ENCODE measurements at places on chromosomes 7 and 10. TPM values are rescaled to one million over a fixed set of nuclear protein-coding genes. Genes with fewer than 3 reads are reported as not detected.

- no peak overlapping the region for H3K4me3 ChIP-seq
- H3K27me3 ChIP-seq, result no peaks in the 10 kb centered on the region
- no peaks in the 10 kb centered on the region for H3K4me1 ChIP-seq
- no peak overlapping the region for H3K27ac ChIP-seq
- H3K36me3 ChIP-seq, result no peaks in the 10 kb centered on the region
These were observed 27.7 kb downstream of the C1QL3 start for GRCh38 chr10:16493884-16494536.

DNA sequence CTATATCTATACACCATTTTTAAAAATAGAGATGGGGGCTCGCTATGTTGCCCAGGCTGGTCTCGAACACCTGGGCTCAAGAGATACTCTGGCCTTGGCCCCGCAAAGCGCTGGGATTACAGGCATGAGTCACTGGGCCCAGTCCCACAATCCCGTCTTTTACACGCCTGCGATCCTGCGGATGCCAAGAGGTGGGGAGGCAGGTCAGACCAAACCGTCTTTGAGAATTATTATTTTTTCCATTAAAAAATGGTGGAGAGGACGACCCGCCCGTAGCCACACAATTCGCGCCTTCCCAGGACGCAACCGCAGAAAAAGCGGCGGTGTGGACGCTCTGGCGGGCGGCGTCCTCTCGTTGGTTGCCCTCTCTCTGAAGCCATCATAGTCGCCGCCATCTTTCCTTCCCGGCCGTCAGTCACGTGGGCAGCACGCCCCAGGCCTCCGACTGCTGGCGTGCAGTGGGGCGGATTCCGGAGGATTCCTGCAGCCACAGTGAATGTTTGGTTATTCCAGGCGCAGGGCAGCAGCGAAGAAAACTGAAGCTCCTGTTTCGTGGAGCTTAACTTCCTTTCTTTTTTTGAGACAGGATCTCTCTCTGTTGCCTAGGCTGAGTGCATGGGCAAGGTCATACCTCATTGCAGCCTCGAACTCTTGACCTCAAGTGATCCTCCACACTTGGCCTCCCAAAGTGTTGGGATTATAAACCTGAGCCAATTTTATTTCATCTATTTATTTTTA lies 9.9 kb upstream of the EPHB4 start:
- H3K4me1 ChIP-seq, result peaks cover 16% of the 10 kb centered on the region
- peak overlapping the region; percentile 10 for H3K4me3 ChIP-seq
- H3K27me3 ChIP-seq, result no peaks in the 10 kb centered on the region
- H3K27ac ChIP-seq, result peak overlapping the region; percentile 82

DNA sequence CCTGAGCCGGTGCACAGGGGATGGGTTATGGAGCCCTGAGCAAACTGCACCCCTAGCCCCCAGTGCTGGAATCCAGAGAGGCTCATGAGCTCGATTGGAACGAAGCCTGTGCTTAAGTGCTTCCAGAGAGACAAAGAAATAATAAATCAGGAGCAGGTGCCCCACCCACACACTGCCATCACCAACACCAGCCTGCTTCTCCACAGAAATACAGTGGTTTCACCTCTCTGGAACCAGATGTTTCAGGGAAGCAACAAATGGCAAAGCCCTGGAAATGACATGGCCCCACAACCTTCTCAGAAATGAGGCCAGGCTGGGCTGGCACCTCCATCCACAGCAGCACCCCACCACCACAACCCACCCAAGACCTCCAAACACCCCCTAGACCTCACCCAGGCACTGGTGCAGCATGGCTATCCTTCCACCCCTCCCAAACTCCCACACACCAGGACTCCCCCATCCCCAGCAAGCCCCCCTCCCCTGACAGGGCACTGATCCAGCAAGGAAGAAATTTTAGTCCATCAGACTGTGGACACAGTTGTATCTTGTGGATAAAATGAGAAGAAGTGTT lies 4.1 kb upstream of the SLC18A3 start:
- peaks cover 38% of the 10 kb centered on the region for H3K27me3 ChIP-seq
- no peaks in the 10 kb centered on the region for H3K36me3 ChIP-seq
- no peaks in the 10 kb centered on the region for H3K4me1 ChIP-seq

The GDF2 gene
- total RNA-seq, result not detected

The BRI3 gene
- total RNA-seq, result 317 TPM

GRCh38 chr7:112770051-112770450 lies 20.1 kb downstream of the TMEM168 start:
- H3K4me1 ChIP-seq, result no peaks in the 10 kb centered on the region
- no peaks in the 10 kb centered on the region for H3K36me3 ChIP-seq
- no peak overlapping the region for H3K27ac ChIP-seq

The ABCB4 gene
- total RNA-seq, result 0.15 TPM

DNA sequence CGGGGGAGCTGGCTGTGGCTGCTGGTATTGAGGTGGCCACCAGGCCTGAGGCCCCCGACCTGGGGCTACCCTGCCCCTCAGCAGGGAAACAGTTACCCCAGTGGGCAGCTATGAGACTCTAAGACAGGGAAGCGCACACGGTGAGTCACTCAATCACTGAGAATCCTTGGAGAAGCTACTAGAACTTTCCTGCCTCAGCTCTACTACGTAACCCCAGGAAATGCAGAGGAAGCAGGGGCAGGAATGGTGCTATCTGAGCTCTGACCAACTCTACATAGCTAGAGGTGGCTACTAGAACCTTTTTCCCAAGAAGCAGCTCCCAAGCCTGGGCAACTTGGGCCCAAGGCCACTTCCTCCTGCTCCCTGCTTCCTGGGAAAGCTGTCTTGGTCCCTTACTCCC lies 11.8 kb downstream of the DNAJB12 start:
- H3K4me3 ChIP-seq, result no peak overlapping the region
- H3K27me3 ChIP-seq, result no peaks in the 10 kb centered on the region
- H3K4me1 ChIP-seq, result no peaks in the 10 kb centered on the region
- peaks cover 28% of the 10 kb centered on the region for H3K36me3 ChIP-seq

GRCh38 chr7:78081888-78082287 lies 283.3 kb downstream of the PHTF2 start:
- H3K27ac ChIP-seq, result no peak overlapping the region
- H3K4me3 ChIP-seq, result no peak overlapping the region
- no peak for DNase-seq

The CCL24 gene
- total RNA-seq, result not detected

The SUPV3L1 gene
- total RNA-seq, result 30.0 TPM

GRCh38 chr10:33303988-33304387 lies 30.5 kb downstream of the NRP1 start:
- no peak overlapping the region for H3K4me3 ChIP-seq
- H3K36me3 ChIP-seq, result peaks cover 5% of the 10 kb centered on the region
- no peak overlapping the region for H3K27ac ChIP-seq
- H3K27me3 ChIP-seq, result no peaks in the 10 kb centered on the region
- H3K4me1 ChIP-seq, result peaks cover 33% of the 10 kb centered on the region

The VTI1A gene
- 36.8 TPM for total RNA-seq

The CYP17A1 gene
- total RNA-seq, result not detected

GRCh38 chr7:92720604-92721350 lies 115.6 kb downstream of the CDK6 start:
- peaks cover 3% of the 10 kb centered on the region for H3K36me3 ChIP-seq
- H3K27ac ChIP-seq, result no peak overlapping the region
- no peak overlapping the region for H3K4me3 ChIP-seq
- H3K4me1 ChIP-seq, result peaks cover 41% of the 10 kb centered on the region
- no peaks in the 10 kb centered on the region for H3K27me3 ChIP-seq

GRCh38 chr10:130763071-130763470 lies 548.5 kb downstream of the TCERG1L start:
- H3K4me3 ChIP-seq, result no peak overlapping the region
- no peak overlapping the region for H3K27ac ChIP-seq
- no peaks in the 10 kb centered on the region for H3K36me3 ChIP-seq
- H3K4me1 ChIP-seq, result no peaks in the 10 kb centered on the region
- H3K27me3 ChIP-seq, result no peaks in the 10 kb centered on the region

The EVX1 gene
- total RNA-seq, result not detected

- no peak overlapping the region for H3K27ac ChIP-seq
- DNase-seq, result no peak
- H3K4me1 ChIP-seq, result no peaks in the 10 kb centered on the region
- peaks cover 19% of the 10 kb centered on the region for H3K36me3 ChIP-seq
These were observed 113.5 kb downstream of the LARP4B start for GRCh38 chr10:818010-818409.

DNA sequence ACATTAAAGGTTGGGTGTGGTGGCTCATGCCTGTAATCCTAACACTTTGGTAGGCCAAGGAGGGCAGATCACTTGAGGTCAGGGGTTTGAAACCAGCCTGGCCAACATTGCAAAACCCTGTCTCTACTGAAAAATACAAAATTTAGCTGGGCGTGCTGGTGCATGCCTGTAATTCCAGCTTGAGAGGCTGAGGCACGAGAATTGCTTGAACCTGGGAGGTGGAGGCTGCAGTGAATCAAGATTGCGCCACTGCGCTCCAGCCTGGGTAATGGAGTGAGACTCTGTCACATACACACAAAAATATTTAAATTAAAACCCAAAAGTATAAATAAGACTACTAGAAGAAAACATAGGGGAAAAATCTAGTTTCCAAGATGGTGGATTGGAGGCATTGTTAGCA lies 41.9 kb upstream of the CDK13 start:
- no peaks in the 10 kb centered on the region for H3K27me3 ChIP-seq
- no peaks in the 10 kb centered on the region for H3K4me1 ChIP-seq
- H3K36me3 ChIP-seq, result no peaks in the 10 kb centered on the region
- DNase-seq, result no peak
- H3K27ac ChIP-seq, result no peak overlapping the region
- no peak overlapping the region for H3K4me3 ChIP-seq

The INTS15 gene
- total RNA-seq, result 35.7 TPM

- H3K4me3 ChIP-seq, result no peak overlapping the region
- no peaks in the 10 kb centered on the region for H3K4me1 ChIP-seq
- no peaks in the 10 kb centered on the region for H3K36me3 ChIP-seq
- H3K27ac ChIP-seq, result no peak overlapping the region
- no peak for DNase-seq
- no peaks in the 10 kb centered on the region for H3K27me3 ChIP-seq
These were observed 40.7 kb downstream of the JAKMIP3 start for GRCh38 chr10:132106431-132106830.

DNA sequence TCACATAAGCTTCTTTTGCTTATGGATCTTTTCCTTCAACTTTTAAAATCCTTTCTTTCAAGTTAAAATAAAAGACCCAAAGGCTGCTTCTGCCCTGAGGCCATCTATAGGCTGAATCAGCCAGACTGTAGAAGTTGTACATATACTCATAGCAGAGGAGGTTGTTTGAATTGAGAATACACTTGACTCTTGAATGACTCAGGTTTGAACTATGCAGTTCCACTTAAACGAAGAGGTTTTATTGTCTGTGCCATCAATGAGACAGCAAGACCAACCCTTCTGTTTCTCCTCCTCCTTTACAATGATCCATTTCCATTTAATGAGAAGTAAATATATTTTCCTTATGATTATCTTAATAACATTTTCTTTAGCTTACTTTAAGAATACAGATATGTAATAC lies 5.8 kb downstream of the ZNF365 start:
- H3K27ac ChIP-seq, result peak overlapping the region; percentile 70
- no peaks in the 10 kb centered on the region for H3K27me3 ChIP-seq
- H3K36me3 ChIP-seq, result no peaks in the 10 kb centered on the region
- DNase-seq, result no peak

- no peak overlapping the region for H3K27ac ChIP-seq
- no peaks in the 10 kb centered on the region for H3K4me1 ChIP-seq
- no peak for DNase-seq
- no peaks in the 10 kb centered on the region for H3K27me3 ChIP-seq
- no peak overlapping the region for H3K4me3 ChIP-seq
These were observed 79.9 kb upstream of the SMIM30 start for GRCh38 chr7:113198226-113198625.

DNA sequence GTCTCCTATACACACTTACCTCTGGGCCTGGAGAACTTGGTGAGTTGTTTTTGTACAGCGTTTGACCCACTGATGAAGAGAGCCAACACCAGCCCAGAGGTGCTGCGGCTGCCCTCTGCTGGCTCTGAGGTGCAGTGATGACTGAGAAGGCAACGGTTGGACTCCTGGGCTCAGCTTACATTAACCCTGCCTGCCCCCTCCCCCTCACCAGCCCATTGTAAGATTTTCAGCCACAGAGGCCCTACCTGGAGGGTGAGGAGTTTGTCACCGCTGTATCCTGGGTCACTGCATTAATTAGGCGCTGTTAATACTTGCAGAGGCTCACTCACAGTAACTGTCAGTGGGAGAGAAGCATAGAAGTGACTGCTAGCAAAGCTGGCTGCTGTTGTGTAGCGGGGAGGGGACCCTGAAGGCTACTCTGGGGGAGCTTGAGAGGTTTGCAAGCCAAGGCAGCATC lies 19.0 kb upstream of the ANKRD2 start:
- H3K4me1 ChIP-seq, result peaks cover 3% of the 10 kb centered on the region
- no peaks in the 10 kb centered on the region for H3K36me3 ChIP-seq
- H3K27ac ChIP-seq, result no peak overlapping the region

The MPP7 gene
- 0.73 TPM for total RNA-seq

DNA sequence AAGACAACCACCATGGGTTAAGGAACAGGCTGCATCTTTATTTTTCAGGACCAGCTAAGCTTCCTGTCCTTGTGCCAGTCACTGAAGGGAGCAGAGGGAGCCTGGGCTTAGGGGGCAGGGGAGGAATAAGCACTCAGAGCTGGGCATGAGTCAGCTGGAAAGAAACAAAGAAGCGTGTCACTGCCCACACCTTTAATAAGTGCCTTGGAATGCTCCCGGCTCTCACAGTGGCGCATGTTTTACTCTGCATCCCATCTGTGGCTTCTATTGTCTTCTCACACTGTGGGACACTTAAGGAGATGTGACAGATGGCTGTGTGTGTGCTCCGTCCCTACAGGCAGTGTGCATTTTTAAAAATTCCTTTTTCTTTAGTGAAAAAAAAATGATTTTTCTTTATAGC lies 71.7 kb downstream of the MTURN start:
- H3K36me3 ChIP-seq, result no peaks in the 10 kb centered on the region
- peak overlapping the region; percentile 6 for H3K4me3 ChIP-seq
- peak; percentile 26 for DNase-seq
- H3K27me3 ChIP-seq, result peaks cover 4% of the 10 kb centered on the region
- peaks cover 3% of the 10 kb centered on the region for H3K4me1 ChIP-seq

GRCh38 chr10:118792526-118792925 lies 37.8 kb upstream of the CACUL1 start:
- H3K27me3 ChIP-seq, result no peaks in the 10 kb centered on the region
- H3K36me3 ChIP-seq, result no peaks in the 10 kb centered on the region
- no peaks in the 10 kb centered on the region for H3K4me1 ChIP-seq

The SPDYE2B gene
- not detected for total RNA-seq

GRCh38 chr7:157077986-157078644 lies 60.6 kb upstream of the UBE3C start:
- peaks cover 18% of the 10 kb centered on the region for H3K27me3 ChIP-seq
- no peak overlapping the region for H3K27ac ChIP-seq
- H3K36me3 ChIP-seq, result no peaks in the 10 kb centered on the region
- H3K4me3 ChIP-seq, result no peak overlapping the region
- DNase-seq, result no peak
- no peaks in the 10 kb centered on the region for H3K4me1 ChIP-seq

DNA sequence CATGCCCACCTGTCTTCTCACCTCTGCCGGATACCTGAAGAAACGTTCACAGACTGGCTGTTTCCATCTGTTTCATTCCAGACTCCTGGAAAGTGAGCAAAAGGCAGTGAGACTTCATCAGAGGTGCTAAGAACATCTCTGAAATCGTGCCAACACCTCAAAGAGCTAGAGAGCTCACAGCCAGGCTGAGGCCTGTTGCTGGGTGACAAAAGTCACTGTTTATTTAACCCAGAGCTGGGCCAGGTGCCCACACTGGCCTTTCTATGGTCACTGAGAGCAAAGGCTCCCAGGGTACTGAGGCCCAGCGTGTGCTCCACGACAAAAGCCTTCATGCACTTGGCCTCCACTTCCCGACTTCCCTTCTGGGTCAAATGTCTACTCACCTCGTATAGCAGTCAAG lies 3.7 kb upstream of the NANOS1 start:
- H3K4me1 ChIP-seq, result peaks cover 2% of the 10 kb centered on the region
- H3K36me3 ChIP-seq, result no peaks in the 10 kb centered on the region
- no peaks in the 10 kb centered on the region for H3K27me3 ChIP-seq
- H3K27ac ChIP-seq, result no peak overlapping the region
- no peak for DNase-seq

GRCh38 chr7:81298951-81299666 lies 380.3 kb upstream of the SEMA3C start:
- H3K36me3 ChIP-seq, result no peaks in the 10 kb centered on the region
- H3K27ac ChIP-seq, result peak overlapping the region; percentile 24
- H3K4me3 ChIP-seq, result peak overlapping the region; percentile 30
